Left renal cortex interstitium (tissue), 4 donors: ENCODE measurements at places on chromosomes 2 and 18. TPM values are rescaled to one million over a fixed set of nuclear protein-coding genes. Genes with fewer than 3 reads are reported as not detected.

DNA sequence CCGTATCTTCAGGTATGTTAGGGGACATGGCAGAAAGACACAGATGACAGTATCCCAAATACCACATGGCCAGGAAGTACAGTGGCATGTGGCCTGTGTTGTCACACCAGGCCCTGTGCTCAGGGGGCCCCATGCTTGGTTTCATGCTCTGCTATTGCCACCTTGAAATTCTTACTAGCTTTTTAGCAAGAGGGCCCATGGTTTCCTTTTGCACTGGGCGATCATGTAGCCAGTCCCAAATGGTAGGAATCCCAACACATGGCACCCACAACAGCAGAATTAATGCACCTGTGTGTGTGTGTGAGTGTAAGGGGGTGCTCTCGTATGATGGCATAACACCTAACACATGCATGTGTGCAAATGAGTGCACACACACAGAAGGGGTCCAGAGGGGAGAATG is 39.2 kb downstream of the MYO7B start:
- DNase-seq, result no peak

DNAH6 gene
- 2.1 TPM for polyA plus RNA-seq

- no peak for DNase-seq
These were observed 64.9 kb downstream of the SPRED2 start for GRCh38 chr2:65367524-65367923.

GRCh38 chr2:239896075-239896474 is 129.1 kb downstream of the NDUFA10 start:
- no peak for DNase-seq
